ENCODE measurements at places on chromosomes 7 and 10.

GRCh38 chr10:35268323-35268722 is 68.0 kb upstream of the CCNY start:
- no peak for DNase-seq

GRCh38 chr10:77264107-77264506 is 373.5 kb downstream of the KCNMA1 start:
- no peak for DNase-seq

- no peak for DNase-seq
Measured at GRCh38 chr7:116232350-116232749, 22.0 kb downstream of the TES start.

- no peak for DNase-seq
Measured at GRCh38 chr10:81109200-81109752, 571.6 kb downstream of the SH2D4B start.

GRCh38 chr7:23017309-23017708 is 3.4 kb upstream of the HYCC1 start:
- no peak for DNase-seq

DNA sequence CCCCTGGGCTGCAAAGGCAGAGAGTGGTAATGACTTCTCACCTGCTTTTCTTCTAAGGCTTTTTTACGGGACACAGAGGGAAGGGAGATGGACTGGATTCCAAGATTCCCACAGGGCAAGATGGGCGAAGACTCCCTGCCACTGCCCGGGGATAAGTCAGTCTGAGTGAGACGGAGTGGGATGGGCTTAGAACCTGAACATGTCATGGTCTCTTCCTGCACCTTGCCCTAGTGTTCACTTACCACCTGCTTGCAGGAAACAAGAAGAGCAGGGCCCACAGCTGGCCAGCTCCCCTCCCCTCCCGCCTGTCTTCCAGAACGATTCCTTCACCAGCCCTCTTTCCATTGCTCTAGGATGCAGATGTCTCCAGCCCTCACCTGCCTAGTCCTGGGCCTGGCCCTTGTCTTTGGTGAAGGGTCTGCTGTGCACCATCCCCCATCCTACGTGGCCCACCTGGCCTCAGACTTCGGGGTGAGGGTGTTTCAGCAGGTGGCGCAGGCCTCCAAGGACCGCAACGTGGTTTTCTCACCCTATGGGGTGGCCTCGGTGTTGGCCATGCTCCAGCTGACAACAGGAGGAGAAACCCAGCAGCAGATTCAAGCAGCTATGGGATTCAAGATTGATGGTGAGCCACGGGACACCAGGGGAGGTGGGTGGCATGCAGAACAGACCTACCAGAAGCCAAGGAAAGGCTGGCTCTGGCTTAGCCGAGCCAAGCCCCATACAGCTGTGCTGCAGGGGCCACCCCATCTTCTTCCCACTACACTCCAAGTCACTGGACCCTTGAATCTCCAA is 1.3 kb downstream of the SERPINE1 start:
- DNase-seq = no peak
